Airway epithelial cell (primary cell): ENCODE measurements at places on chromosomes 4 and X. TPM values are rescaled to one million over a fixed set of nuclear protein-coding genes. Genes with fewer than 3 reads are reported as not detected.

The SMR3A gene
- total RNA-seq, result not detected in 2 replicates

The NEIL3 gene
- 4.2 and 4.3 TPM in 2 replicates for total RNA-seq

The MAGED4 gene
- total RNA-seq, result 3.1 and 6.6 TPM in 2 replicates

The MSANTD1 gene
- 0.14 and 0.46 TPM in 2 replicates for total RNA-seq
